Esophagus (tissue), 2 donors: ENCODE measurements at places on chromosomes 11 and 22. TPM values are rescaled to one million over a fixed set of nuclear protein-coding genes. Genes with fewer than 3 reads are reported as not detected.

Gene VSIG2
- 51.4 TPM for polyA plus RNA-seq

Gene OR2AG1
- not detected for polyA plus RNA-seq

Gene CCDC90B
- polyA plus RNA-seq, result 27.3 TPM

Gene RAG1
- 0.29 TPM for polyA plus RNA-seq

Gene CARNS1
- 0.21 TPM for polyA plus RNA-seq

Gene ARRB1
- polyA plus RNA-seq, result 4.9 TPM

Gene OVOL1
- polyA plus RNA-seq, result 38.2 TPM

Gene NUP50
- 19.7 TPM for polyA plus RNA-seq

Gene PATE4
- polyA plus RNA-seq, result not detected

Gene ROBO4
- polyA plus RNA-seq, result 3.2 TPM

Gene CALCB
- polyA plus RNA-seq, result 0.06 TPM

Gene SLC5A12
- not detected for polyA plus RNA-seq

Gene KCNQ1
- polyA plus RNA-seq, result 0.52 TPM

Gene CBX7
- polyA plus RNA-seq, result 12.2 TPM

Gene TEX54
- polyA plus RNA-seq, result not detected

Gene KRTAP5-9
- polyA plus RNA-seq, result 0.28 TPM

Gene SLC29A2
- 7.8 TPM for polyA plus RNA-seq

Gene ZBTB16
- polyA plus RNA-seq, result 9.6 TPM

Gene NLRP14
- 0.01 TPM for polyA plus RNA-seq

Gene MDK
- polyA plus RNA-seq, result 19.9 TPM

Gene C22orf31
- 0.26 TPM for polyA plus RNA-seq

Gene ADM2
- 2.2 TPM for polyA plus RNA-seq

Gene C11orf58
- 65.4 TPM for polyA plus RNA-seq

Gene SMTNL1
- polyA plus RNA-seq, result not detected

Gene OR5T3
- polyA plus RNA-seq, result not detected

Gene GLB1L3
- 0.08 TPM for polyA plus RNA-seq

Gene OR2AG2
- not detected for polyA plus RNA-seq
